ENCODE measurements at places on chromosomes 6 and 20. TPM values are rescaled to one million over a fixed set of nuclear protein-coding genes. Genes with fewer than 3 reads are reported as not detected.

DNA sequence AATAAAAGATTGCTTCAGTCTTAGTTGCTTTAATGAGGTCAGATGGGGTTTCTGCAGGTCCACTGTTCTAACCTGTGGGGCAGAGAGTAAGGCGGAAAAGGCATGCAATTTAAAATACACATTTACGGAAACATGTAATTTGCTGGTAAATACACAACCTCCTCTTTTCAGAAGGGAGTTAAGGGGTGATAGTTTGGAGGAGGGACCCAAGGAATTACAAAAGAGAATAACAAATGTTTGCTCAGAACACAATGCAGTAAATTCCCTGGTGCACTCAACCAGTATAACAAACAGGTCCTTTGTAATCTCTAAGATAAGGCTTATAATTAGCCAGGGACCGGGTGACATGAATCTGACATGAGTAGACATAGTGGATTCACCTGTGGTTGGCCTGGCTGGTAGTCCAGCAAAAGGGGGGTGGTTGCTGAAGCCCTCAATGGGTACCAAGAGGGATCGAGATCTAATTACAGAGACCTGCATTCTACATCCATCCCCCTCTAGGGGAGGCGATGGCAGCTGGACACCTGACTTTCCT, 295.1 kb downstream of the PHACTR1 start:
- no peaks in the 10 kb centered on the region for H3K4me1 ChIP-seq
- H3K4me3 ChIP-seq = no peak overlapping the region
- no peaks in the 10 kb centered on the region for H3K36me3 ChIP-seq
- H3K27me3 ChIP-seq = peaks cover 90% of the 10 kb centered on the region
- DNase-seq = no peak

- no peak overlapping the region for H3K27ac ChIP-seq
- no peak for DNase-seq
- H3K36me3 ChIP-seq = no peaks in the 10 kb centered on the region
- H3K27me3 ChIP-seq = no peaks in the 10 kb centered on the region
- H3K4me1 ChIP-seq = peaks cover 24% of the 10 kb centered on the region
Observed at GRCh38 chr6:90178384-90178855, 118.2 kb downstream of the BACH2 start.

The LHFPL5 gene
- total RNA-seq = not detected

GRCh38 chr20:5923493-5923892, 26.8 kb downstream of the TRMT6 start:
- H3K36me3 ChIP-seq = no peaks in the 10 kb centered on the region
- H3K27me3 ChIP-seq = no peaks in the 10 kb centered on the region
- DNase-seq = no peak
